Ovary (tissue), 10 donors: ENCODE measurements at places on chromosomes 12 and 14.

DNA sequence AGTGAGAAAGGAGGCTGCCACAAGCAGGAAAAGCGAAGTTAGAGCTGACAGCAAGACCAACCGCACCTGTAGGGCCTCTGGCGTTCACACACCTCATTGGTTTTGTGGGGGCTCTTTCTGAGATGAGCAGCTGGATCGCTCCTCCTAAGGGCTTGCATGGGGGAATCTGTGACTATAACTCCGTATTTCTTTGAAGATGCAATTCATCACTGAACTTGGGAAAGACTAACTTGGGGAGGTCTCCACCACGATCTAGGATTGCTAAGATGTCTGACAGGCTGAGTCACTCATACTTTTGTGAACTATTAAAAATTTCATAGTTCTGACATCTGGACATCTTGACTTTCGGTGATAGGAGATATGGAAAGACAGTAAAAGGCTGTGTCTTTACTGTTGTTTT is 173.6 kb downstream of the ETV6 start:
- DNase-seq: no peak

DNA sequence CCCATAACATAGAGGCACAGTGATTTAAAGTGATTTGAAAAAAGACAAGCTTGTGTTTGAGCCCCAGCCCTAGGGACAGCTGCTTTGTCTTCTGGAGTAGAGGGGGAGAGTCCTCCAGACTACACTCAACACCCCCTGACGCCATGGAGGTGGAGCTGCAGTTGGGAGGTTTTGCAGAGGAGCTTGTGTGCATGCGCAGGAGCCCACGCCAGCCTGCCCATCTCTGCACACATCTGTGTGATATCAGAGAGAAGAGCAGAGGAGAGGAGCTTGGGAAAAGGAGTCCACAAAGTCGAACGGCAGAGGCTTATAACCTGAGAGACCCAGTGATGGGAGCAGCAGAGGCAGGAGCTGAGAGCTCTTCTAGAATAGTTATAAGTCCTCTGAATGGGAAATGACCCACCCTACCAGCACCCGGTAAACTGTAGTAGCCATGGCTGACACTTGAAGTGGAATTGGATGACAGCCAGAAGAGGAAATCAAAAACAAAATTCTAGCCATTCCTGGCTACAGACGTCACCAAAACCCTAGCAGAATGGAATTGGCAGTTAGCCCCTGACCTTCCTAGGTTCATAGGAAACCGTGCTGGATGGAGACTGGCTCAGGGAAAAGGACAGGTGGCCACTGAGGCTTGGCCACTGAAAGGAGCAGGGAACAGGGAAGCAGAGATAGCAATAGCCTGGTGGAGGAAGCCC is 185.1 kb upstream of the VASH1 start:
- no peak for DNase-seq

- no peak for DNase-seq
Observed at GRCh38 chr14:88333036-88333435, 10.0 kb upstream of the KCNK10 start.

- DNase-seq: peak; percentile 35
Observed at GRCh38 chr12:7123806-7124522, 4.7 kb downstream of the RBP5 start.

GRCh38 chr12:26519462-26519861 is 313.5 kb downstream of the ITPR2 start:
- DNase-seq: no peak

DNA sequence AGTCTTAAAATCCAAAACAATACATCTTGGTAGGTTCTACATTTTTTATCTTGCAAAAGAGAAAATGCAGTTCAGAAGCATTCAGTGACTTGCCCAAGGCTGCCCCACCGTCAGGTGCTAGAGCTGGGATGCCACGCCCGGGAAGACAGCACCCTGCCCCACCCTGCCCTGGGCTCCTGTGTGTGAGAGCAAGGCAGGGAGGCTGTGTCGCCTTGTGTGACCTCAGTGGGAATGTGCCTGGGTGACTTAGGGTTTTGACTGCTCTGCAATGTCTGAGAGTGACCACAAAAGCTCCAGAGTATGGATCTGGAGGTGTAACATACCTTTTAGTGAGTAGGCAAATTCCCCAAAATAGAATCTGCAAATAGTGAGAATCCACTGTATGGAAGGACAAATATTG is 60.0 kb downstream of the AACS start:
- no peak for DNase-seq

- DNase-seq: no peak
Observed at GRCh38 chr12:28795311-28795710, 353.8 kb upstream of the FAR2 start.

GRCh38 chr12:97316321-97316720 is 146.3 kb upstream of the RMST start:
- no peak for DNase-seq

DNA sequence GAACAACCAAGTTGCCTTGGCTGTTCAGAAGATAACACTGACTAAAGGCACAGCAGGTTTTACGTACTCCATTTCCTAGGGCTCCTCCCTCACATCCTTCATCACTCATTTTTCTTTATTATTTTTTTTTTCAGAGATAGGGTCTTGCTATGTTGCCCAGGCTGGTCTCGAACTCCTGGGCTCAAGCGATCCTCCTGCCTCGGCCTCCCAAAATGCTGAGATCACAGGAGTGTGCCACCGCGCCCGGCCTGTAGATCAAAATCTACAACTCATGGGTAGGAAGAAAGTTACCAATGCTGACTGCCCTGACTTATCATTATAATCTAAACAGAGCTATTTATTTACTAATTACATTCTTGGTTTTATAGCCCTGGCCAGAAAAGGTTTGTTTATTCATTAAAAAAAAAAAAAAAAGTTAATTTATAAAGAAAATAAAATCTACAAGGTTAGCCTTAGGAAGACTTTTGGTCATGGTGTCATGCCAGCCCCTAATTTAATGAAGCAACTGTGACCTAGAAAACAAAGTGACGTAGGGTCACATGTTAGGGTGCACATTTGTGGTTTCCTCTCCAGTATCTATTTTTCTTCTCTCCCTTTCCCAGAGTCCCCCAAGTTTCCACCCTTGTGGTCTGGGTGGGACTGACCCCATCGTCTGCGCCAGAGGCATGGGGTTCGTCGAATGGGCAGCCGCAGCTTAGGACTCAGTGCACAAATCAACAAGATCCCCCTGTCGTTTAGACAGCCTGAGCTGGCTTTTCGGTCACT is 19.0 kb upstream of the FOXN3 start:
- peak; percentile 7 for DNase-seq

GRCh38 chr14:68608574-68608962 is 184.3 kb downstream of the ZFP36L1 start:
- peak; percentile 21 for DNase-seq

DNA sequence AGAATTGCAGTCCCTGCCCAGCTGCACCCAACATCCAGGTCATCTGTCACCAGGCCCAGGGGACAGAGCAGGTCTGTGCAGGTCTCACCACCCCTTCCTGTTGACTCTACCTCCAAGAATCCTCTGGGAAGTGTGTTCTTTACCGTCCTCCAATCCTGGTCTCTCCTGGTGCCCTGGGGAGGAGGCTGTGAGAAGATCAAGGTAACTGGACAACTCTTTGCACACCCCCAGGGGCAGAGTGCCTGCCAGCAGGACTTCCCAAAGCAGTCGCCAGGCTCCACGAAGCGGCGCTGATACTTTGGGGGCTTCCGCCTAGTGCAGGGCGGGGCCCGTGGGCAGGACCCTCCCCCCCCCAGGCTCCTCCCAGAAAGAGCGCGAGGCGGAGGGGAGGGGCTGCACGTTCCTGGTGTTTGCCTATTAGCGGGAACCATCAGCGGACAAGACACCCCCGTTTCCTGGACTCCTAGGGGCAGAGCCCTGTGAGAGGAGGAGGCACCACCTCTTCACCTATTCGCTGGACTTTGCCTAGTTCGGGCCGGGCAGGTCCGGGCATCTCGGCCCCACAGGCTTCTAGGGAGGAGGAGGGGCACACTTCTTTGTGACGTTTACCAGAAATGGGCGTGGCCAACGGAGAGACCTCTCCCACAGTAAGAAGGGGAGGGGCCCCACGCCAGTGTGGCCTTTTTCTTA is 918.0 kb downstream of the AACS start:
- peak; percentile 36 for DNase-seq

GRCh38 chr14:67785270-67786109 is 30.9 kb downstream of the ZFYVE26 start:
- DNase-seq: no peak

- DNase-seq: no peak
Observed at GRCh38 chr14:63009495-63009894, 35.8 kb downstream of the KCNH5 start.

DNA sequence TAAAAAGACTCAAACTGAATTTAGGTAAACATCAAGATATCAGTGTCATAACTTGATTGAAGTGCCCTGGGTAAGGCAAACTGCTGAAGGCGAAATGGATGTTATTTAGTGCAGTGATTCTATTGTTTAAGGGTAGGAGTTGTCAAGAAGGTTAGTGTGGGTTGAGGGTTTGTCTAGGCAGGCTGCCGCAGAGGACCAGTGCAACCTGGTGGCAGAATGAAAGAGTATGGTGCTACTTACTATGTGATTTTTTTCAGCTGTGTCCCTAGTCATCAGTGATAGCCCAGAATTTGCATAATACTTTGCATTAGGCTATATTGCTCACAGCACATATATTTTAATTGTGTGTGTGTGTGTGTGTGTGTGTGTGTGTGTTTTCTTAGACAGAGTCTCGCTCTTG is 1127.0 kb downstream of the GALC start:
- DNase-seq: no peak

DNA sequence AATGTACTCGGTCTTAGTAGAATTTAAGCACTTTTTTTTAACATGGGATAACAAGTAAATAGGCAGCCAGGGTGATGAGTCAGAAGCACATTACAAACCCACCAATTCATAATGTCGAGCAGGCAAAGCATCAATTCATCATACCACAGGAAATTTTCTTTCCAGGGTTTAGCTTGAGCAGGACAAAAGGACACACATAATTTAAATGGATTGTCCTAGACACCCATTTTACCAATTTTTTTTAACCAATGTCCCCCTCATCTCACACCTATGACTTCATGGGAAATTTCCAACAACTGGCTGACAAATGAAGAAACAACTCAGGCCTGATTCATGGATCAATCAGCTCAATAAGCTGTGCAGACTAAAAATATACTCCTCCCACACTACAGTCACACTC is 58.8 kb upstream of the FOXG1 start:
- DNase-seq: no peak

DNA sequence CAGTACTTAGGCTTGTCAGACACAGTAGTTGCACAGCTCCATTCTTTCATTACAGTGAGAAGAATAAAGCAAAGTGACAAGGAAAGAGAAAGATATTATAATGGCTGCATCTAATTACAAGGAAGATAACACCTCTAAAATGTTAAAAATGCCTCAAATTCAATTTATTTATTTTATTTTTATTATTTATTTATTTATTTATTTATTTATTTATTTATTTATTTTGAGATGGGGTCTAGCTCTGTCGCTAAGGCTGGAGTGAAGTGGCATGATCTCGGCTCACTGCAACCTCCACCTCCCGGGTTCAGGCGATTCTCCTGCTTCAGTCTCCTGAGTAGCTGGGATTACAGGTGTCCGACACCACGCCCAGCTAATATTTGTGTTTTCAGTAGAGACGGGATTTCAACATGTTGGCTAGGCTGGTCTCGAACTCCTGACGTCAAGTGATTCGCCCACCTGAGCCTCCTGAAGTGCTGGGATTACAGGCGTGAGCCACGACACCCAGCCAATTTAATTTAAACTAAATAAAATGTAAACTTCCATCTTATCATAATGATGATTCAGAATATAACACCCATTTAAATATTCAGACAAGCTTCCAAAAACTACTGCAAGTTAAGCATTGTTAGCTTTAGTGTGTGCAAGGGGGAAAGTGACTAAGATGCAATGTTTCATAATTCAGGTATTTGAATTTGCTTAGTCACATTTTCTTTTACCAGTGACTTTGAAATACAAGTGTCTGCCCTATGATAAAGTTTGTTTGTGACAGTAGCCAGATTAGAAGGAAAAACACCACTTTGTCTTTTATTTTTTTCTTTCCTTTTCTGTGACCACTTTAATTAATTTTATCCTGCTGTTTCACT is 2.4 kb upstream of the CFAP54 start:
- no peak for DNase-seq

DNA sequence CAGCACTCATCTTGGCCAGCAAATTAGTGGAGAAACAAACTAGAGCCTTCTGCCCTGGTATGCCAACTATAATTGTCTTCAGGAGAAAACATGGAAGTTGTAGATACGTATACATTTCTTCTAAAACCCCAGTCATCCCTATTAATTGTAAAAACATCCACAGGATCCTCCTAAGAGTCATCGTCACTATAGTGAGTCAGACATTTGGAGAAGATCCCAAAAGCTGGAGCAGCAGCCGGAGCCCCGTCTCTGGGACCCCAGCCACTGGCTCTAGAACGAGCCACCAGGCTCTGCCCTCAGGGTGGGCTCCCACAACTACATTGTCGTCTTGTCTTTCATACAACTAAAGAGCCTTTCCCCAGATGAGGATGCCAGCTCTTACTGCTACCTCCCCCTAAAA is 15.5 kb downstream of the PRKAB1 start:
- no peak for DNase-seq

DNA sequence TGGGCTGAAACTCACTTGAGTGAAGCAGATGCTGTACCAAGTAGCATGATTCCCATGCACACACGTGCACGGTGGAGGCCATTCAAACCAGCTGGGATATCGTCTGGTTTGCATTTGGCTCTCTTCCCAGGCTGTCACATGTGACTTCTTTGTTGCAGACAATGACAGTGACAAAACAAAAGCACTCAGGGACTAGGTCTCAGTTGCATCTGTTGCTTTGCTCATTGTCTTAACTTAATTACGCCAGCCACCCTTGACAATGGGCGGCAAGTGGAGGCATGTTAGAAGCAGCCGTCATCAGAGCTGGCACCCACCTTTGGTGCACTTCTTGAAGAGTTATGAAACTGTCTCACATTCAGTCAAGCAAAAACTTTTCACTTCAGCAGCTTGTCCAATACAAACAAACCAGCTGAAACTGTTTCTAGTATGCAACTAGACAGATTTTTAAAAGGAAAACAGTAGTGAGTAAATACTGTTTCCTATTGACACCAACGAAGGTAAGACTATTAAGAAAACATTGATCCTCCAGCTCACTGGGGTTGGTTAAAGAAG is 74.3 kb downstream of the IGF1 start:
- DNase-seq: no peak

- DNase-seq: no peak
Observed at GRCh38 chr12:75571656-75572205, 60.3 kb upstream of the KRR1 start.

DNA sequence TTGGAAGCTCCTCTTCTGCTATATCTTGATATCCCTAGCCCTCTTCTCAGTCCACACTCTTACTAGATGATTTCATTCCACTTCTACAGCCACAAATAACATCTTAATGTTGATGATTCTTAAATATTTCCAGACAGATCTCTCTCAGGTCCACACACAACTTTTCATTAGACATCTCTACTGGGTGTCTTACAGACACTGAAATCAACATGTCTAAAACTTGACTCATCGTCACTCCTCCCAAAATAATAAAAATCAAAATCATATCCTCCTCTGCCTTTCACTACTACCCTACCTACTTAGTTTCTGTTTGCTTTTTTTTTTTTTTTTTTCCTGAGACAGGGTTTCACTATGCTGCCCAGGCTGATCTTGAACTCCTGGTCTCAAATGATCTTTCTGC is 11.9 kb downstream of the PRDM4 start:
- no peak for DNase-seq
